ENCODE measurements at places on chromosomes 11 and 22. TPM values are rescaled to one million over a fixed set of nuclear protein-coding genes. Genes with fewer than 3 reads are reported as not detected.

GRCh38 chr11:103013421-103013820 is 57.9 kb upstream of the MMP13 start:
- DNase-seq, result no peak

- DNase-seq, result no peak
These were observed 9.9 kb upstream of the AIFM3 start for GRCh38 chr22:20957102-20957682.

DNA sequence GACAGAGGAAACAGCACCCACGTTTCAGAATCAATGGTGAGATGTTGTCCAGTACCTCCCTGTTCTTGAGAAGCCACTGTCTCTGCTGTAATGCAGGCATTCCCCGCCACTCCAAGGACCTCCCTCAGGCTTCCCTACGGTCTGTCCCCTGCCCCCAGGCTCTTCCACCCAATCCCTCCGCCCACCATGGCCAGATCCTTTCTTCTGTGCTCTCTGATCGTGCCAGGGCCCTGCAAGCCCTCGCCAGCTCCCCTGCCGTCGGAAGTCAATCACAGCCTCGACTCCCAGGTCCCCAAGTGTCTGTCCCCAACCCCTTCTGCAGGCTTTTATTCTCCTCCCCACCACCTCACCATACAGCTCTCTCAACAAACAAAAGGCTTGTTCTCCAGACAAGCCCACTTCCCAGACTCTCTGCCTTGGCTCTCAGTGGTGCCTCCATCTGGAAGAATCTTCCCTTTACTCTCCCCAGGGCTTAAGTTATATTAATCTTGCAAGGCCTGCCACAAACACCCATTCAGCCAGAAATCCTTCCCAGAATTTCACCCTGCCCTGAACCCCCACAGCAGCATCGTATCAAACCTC is 13.7 kb downstream of the SCN4B start:
- DNase-seq, result no peak

DNA sequence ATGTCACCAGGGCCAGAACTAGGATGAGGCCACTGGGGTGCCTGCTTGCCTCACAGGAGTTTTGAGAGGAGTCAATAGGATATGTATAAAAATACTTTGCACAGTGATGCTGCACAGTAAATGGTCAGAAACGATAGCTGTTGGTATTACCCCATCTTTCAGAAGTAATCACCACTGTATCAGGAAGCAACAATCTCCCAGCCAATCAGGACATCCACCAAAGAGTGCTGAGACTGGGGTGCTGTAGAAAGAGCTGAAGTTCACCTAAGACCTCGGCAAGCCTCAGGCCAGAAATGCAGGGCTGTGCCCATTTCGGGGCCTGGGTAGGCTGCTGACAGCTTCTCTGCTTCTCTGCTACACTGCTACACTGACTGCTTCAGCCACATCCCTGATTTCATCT is 17.4 kb downstream of the LMO2 start:
- DNase-seq, result no peak

Gene TRPC6
- 7.4 TPM for polyA plus RNA-seq

Gene SMIM38
- 0.51 TPM for polyA plus RNA-seq

Gene APOC3
- polyA plus RNA-seq, result 15.8 TPM

All from renal cortex interstitium (tissue), 15 donors.